ENCODE measurements at places on chromosomes 7 and 10.

GRCh38 chr7:149718730-149719049 lies 54.7 kb downstream of the ZNF467 start:
- DNase-seq = no peak

GRCh38 chr7:23654508-23654907 lies 25.5 kb upstream of the FAM221A start:
- DNase-seq = peak; percentile 51

- no peak for DNase-seq
These were observed 205.4 kb downstream of the FANK1 start for GRCh38 chr10:126101736-126102135.

GRCh38 chr10:48759113-48759901 lies 74.6 kb downstream of the WDFY4 start:
- no peak for DNase-seq

DNA sequence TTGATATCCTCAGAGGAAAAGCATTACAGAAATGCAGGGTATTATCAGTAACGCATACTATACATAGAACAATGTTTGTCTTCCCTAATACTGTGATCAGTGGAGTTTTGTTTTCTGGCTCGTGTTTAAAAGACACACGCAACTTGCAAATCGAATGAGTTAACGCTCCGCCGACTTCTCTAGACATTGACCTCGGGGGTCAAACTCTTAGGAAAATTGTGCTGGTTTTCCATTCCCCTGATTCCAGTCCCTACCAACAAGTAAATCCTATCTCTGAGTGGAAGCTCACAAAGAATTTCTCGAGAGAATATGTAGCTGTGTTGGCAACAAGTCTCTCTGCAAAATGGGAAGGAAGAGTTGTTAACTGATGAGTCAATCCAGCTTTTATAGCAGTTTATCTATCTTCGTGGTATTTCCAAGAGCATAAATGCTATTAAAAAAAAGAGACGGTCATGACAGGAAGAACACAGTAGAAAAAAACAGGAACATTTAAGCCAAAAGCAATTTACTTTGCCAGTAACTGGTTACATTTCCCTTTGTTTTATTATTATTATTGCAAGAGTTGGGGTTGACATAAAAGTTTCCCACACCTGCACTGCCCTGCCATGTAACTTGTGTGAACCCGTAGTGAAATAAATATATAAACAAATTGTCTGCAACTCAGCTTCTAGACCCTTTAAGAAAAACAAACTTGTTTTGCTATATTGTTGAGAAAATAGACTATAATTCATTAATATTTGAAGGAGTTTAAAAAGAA lies 144.4 kb downstream of the ARID5B start:
- DNase-seq = peak; percentile 72

- no peak for DNase-seq
These were observed 35.3 kb downstream of the SMURF1 start for GRCh38 chr7:99108613-99109012.

DNA sequence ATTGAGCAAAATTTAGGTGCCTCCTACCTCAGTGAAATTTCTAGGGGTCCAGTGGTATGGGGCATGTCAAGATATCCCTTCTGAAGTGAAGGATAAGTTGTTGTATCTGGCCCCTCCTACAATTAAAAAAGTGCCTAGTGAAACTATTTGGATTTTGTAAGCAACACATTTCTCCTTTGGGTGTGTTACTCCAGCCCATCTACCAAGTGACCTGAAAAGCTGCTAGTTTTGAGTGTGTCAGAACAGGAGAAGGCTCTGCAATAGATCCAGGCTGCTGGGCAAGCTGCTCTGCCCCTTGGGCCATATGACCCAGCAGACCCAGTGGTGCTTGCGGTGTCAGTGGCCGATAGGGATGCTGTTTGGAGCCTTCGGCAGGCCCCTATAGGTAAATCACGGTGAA lies 46.0 kb downstream of the PTPRE start:
- no peak for DNase-seq

DNA sequence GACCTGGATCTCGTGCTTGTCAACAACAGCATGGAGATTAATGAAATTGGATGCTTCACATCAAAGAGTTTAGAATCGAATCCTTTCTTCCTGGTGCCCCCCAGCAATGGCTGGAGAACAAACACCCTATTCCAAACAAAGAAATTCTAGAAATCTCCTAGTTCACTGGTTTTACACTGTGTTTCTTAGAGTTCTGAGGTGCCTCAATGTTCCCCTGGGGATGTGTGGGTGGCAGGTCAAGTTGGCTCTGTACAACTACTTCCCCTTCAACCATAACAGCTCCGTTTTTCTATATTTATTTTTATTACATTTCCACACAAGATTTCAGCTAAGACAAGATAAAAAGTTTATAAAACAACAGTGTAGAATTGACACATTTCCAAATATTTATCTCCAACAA lies 22.5 kb downstream of the CH25H start:
- DNase-seq = no peak

DNA sequence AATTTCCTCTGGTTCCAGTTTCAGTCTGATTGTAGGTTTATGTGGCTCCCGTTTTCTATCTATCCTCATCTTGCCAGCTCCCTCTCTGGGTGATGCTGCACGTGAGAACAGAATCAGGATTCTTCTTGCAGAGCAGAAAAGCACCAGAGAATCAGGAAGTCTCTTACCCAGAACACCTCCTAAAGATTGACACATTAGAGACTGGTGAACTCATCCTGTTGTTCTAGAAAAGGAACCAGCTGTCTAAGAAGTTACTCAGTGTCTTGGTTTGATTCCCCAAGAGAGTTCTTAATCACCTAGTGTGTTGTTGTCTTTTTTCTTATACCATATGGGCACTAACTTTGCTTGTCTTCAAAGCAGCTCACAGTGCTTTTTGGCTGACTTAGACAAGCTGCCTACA lies 152.4 kb downstream of the DGKI start:
- DNase-seq = peak; percentile 36

- DNase-seq = no peak
These were observed 84.7 kb downstream of the LRGUK start for GRCh38 chr7:134211817-134212216.

DNA sequence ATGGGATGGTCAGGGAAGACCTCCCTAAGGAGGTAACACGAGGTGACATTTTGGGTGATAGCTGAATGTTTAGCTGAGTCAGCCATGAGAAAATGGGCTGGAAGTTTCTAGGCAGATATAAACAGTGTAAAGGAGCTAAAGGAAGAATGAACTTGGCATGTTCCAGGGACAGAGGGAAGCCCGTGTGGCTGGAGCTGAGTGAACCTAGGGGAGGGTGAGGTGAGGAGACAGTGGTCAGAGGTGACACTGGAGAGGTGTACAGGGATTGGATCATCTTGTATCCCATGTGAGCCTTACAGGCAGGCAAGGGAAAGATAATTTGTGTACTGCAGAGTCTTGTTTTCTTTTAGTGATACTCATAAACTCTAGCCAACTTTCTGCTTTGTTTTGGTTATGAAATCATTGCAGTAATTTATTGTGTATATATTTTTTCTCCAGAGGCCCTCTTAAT lies 1.8 kb downstream of the STARD3NL start:
- DNase-seq = peak; percentile 35

- DNase-seq = peak; percentile 98
These were observed at the start of gene MEOX2 for GRCh38 chr7:15686295-15686956. MEOX2 (minus strand) TSS chr7:15686683; CDS start chr7:15686402, 281 bp downstream.

- DNase-seq = no peak
These were observed 270.6 kb downstream of the TWIST1 start for GRCh38 chr7:18846765-18847215.

- no peak for DNase-seq
These were observed 106.5 kb downstream of the ARHGAP12 start for GRCh38 chr10:31822150-31822549.

DNA sequence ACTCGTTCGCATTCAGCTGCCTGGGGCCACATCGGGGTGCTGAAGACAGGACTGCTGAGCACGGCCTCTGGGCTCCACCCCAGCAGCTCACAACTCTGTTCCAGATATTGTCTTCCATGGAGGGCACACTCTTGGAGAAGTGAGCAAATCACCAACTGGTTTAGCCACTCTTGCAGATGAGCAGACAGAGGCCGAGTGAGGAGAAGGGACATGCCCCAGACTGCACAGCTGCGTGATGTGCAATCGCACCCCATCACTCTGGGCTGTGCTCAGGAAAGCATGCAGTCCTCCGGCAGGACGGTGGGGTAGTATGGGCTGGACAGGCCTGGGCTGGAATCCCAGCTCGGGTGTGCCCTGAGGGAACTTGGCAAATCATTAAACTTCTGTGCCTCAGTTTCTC lies 111.6 kb downstream of the FAM53B start:
- DNase-seq = no peak

All from dermis blood vessel endothelial cell (primary cell).